ENCODE measurements at places on chromosomes 12 and 14.

- no peak for DNase-seq
Measured at GRCh38 chr14:59428581-59429012, 36.6 kb downstream of the GPR135 start.

- no peak for DNase-seq
Measured at GRCh38 chr14:36524220-36524837, 4.3 kb upstream of the NKX2-1 start.

DNA sequence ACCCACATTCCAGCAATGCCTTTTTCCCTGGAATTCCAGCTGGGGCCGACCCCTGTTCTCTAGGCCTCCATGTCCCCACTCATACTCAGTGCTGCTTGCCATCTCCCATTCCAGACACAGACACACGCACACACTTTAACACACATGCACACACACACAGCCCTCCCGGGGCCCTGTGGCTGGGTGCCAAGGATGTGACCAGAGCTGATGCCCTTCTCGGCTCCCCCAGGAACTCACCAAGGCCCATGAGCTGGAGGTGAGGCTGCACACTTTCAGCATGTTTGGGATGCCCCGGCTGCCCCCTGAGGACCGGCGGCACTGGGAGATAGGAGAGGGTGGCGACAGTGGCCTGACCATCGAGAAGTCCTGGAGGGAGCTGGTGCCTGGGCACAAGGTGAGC is 4.3 kb downstream of the PLEKHG6 start:
- DNase-seq = no peak

DNA sequence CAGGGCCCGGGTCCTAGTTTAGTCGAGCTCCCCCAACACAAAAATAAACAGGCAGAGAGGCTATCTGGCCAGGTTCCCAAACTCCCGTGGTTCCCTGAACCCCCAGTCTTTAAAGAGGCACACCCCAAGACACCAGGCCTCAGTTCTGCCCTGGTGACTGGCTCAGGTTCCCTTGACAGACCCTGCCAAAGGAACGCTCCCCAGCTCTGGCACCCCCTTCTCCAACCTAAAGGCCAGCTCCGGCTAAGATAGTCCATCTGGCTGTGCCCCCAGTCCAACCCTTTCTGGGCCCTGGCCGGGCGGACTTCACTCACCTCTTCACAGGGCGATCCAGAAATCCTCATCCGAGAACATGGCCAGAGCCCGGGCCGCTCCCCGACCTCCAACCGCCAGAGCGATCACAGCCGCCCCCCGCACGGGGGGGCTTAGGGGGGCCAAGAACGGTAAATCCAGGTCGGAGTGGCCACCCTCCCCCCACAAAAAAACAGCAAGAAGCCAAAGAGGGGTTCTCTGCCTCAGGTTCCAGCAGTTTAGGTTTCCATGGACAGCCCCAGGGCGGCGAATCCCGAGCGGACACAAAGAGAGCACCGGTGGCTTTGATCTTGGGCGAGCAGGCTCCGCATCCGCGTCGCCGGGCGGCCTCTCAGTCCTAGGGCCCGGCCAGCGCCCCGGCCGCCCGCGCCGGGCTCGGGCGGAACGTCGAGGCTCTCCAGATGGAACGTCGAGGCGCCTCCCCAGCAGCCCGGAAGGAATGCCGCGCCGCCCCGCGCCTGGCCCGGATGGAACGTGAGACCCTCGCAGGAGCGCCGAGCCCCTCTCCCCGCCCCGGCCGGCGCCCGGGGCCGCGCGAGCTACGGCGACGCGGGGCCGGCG is 1.1 kb downstream of the KMT2D start:
- peak; percentile 37 for DNase-seq

- DNase-seq = peak; percentile 100
Measured at GRCh38 chr12:56359851-56360767, at the start of gene STAT2. TSS of gene STAT2 (minus strand) at chr12:56360107. CDS start at chr12:56356571, 3,536 bp downstream.

- DNase-seq = no peak
Measured at GRCh38 chr14:39957987-39958386, 525.8 kb upstream of the FBXO33 start.

GRCh38 chr12:86143162-86143561 is 113.0 kb downstream of the MGAT4C start:
- DNase-seq = no peak

GRCh38 chr12:122023339-122024131 is 1.9 kb downstream of the BCL7A start:
- peak; percentile 19 for DNase-seq

DNA sequence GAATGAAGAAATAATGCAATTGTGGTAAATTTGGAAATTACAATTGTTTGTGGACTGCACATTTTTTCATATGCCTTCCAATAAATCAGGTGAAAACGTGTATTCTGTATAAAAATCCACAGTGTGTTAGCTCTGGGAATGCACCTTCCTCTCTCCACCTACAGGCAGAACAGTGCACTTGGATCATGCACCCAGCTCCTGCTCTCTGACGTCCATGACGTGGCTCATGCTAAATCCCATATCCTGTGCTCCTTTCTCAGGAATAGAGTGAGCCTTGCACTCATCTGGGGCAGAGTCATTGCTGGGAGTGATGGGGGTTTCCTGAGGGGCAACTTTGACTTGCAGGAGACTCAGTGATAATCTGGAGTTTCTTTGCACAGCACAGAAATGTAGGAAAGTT is 1282.1 kb downstream of the TMEM121 start:
- no peak for DNase-seq

DNA sequence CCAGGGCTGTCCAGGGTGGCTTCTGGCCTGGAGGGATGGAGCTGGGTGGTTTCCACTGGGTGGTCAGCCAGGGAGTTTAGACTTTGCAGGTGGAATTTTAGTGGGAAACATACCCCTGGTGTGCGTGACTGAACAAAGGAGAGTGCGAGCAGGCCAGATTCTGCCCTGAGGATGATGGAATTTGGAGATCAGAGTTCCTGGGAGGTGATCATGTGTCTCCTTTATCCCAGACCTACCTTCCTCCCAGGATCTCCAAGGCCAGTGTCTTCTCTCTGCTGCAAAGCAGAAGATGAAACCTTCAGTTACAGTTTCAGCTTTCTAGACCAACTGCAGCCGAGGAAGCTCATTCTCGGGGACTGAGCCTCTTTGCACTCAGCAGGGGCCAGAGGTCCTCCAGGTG is 33.2 kb downstream of the RPH3A start:
- DNase-seq = no peak

- DNase-seq = no peak
Measured at GRCh38 chr12:92007787-92008186, 137.9 kb downstream of the BTG1 start.

DNA sequence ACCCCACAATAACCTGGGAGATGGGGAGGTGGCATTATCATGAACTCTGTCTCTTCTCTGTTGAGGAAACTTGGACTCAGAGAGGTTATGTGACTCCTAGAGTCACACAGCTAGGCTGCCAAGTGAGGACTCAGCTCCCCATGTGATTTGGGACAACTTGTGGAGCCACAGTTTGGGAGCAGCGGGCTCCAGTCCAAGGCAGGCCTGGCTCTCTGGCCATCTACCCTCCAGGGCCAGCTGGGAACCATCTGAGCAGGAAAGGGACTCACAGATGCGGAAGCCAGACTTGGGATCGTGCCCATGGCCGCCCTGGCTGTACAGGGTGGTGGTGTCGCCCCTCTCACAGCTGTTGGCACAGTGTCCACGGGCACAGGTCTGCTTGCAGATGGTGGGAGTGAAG is 59.1 kb downstream of the ISCA2 start:
- no peak for DNase-seq

- no peak for DNase-seq
Measured at GRCh38 chr14:75702122-75702521, 41.1 kb downstream of the TTLL5 start.

DNA sequence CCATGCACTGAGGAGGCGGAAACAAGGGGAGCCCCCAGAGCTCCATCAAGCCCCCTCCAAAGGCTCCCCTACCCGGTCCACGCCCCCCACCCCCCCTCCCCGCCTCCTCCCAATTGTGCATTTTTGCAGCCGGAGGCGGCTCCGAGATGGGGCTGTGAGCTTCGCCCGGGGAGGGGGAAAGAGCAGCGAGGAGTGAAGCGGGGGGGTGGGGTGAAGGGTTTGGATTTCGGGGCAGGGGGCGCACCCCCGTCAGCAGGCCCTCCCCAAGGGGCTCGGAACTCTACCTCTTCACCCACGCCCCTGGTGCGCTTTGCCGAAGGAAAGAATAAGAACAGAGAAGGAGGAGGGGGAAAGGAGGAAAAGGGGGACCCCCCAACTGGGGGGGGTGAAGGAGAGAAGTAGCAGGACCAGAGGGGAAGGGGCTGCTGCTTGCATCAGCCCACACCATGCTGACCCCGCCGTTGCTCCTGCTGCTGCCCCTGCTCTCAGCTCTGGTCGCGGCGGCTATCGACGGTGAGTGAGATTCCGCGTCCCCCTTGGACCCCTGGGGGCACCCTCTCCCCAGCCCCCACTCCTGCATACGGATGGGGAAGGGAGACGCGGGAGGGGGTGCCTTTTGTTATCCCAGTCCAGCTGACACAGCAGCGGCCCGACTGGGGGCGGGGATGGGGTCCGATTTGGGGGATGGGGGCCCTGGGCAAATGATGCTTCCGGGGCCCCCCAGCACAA is 400 bp downstream of the LRP1 start:
- DNase-seq = no peak

DNA sequence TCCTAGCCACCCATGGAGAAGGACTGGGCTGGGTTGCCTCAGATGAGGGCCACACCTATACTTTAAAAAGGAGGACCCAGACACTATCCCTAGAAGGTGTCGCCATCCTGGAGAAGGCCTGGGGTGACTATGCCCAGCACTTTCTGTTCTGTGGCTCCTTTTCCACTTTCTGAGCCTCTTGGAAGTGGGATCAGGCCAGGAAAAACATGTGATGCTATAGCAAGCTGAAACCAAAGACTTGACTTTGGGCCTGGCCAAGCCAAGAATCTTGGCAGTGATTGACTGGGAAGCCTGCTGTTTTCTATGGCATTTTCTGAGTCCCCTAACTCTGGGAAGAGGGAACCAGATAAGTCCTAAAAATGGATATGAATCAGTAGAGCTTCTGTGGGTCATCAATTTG is 332.3 kb downstream of the ZFP36L1 start:
- no peak for DNase-seq

GRCh38 chr14:97275276-97275675 is 478.1 kb downstream of the VRK1 start:
- no peak for DNase-seq

GRCh38 chr12:26608706-26609105 is 224.3 kb downstream of the ITPR2 start:
- no peak for DNase-seq

GRCh38 chr12:7797698-7798398 is 8.6 kb downstream of the NANOG start:
- DNase-seq = no peak

GRCh38 chr14:97539884-97540283 is 742.7 kb downstream of the VRK1 start:
- DNase-seq = no peak

DNA sequence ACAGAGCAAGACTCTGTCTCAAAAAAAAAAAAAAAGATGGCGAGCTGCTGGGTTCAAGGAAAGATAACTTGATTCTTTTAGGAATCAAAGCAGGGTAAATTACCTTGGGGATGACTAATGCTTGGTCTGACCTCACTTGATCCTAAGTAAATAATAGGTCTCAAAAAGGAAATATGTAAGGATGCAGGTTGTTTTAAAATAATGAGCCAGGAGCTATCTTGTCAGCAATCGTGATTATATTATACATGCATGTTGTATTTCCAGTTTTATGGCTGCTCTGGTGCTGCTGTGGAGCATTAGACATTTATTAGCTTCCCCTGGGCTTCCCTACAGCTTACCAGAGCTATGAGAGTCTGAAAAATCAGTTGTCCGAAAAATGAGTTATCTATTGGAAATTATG is 2.6 kb downstream of the EIF2B2 start:
- no peak for DNase-seq

DNA sequence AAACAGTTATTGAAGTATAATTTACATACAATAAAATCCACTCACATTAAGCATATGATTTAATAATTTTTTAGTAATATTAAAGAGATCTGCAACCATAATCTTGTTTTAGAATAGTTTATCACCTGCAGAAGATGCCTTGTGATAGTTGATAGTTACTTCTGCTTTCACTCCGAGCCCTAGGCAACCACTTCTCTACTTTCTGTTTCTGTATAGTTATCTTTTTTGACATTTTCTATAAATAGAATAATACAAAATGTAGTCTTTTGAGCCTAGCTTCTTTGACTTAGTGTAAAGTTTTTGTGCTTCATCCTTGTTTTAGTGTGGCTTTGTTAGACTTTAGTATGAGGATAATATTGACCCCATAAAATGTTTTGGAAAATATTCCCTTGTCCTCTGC is 111.0 kb downstream of the MNAT1 start:
- no peak for DNase-seq

GRCh38 chr14:69982886-69983285 is 103.7 kb downstream of the SMOC1 start:
- DNase-seq = no peak

DNA sequence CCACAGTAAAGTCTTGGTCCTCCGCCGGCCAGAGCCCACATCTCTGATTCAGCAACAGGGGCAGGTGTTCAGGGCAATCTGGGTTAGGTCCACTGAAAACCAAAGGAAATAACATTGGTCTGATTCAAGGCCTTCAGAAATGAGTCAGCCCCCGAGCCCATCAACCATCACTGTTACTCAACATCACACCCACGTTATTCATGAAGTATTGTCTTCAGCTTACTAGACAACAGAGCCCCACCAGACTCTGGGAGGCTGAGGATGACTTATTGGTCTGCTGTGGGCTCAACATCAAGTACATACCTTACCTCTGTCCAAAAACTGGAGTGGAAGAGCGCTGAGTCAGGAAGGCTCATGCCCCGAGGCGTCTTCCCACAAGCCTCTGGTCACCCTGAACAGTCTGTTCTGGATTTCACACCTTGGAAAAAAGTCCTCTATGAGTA is 97.5 kb downstream of the ZFP36L1 start:
- DNase-seq = peak; percentile 72

GRCh38 chr14:99628887-99629618 is 15.9 kb upstream of the HHIPL1 start:
- DNase-seq = peak; percentile 69

GRCh38 chr12:129753586-129753985 is 150.2 kb downstream of the TMEM132D start:
- DNase-seq = no peak

DNA sequence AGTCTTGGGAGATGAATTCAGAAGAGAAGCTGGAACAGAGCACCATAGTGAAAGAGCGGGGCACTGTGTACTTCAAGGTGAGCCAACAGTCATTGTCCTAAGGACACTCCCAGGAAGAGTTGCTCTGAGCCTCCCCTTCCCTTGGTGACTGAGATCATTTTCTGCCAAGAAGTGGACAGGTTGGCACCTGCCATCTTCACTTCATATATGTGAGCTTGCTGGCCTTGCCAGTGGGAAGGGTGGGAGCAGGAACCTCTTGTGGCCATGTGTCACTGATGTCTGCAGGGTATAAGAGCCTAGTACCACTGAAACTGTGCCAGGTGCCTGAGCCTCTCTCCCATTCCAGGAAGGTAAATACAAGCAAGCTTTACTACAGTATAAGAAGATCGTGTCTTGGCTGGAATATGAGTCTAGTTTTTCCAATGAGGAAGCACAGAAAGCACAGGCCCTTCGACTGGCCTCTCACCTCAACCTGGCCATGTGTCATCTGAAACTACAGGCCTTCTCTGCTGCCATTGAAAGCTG is 5.3 kb downstream of the FKBP4 start:
- DNase-seq = no peak

- DNase-seq = no peak
Measured at GRCh38 chr12:4908684-4909409, 858 bp upstream of the KCNA1 start.

- no peak for DNase-seq
Measured at GRCh38 chr12:3077572-3078081, 448 bp downstream of the TSPAN9 start.
